ENCODE measurements at places on chromosomes 7 and 10.

DNA sequence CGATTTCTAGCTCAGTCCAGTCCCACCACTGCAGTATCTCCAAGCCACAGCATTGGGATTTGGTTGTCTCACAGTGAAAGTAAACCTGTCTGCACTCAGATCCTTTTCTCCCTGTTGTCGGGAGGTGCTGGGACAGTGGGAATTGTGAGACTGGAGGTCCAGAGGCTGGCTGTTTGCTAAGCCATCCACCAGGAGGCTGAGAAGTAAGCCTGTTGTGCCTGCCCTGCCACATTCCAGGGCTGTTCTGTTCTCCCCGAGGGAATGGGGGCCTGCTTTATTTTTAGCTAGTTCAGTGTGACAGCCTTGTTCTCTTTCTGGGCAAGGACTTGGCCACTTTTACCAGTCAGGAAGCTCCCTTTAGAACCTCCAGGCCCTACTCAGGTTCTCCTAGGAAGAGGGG, 54.9 kb downstream of the HK1 start:
- DNase-seq = peak; percentile 84

DNA sequence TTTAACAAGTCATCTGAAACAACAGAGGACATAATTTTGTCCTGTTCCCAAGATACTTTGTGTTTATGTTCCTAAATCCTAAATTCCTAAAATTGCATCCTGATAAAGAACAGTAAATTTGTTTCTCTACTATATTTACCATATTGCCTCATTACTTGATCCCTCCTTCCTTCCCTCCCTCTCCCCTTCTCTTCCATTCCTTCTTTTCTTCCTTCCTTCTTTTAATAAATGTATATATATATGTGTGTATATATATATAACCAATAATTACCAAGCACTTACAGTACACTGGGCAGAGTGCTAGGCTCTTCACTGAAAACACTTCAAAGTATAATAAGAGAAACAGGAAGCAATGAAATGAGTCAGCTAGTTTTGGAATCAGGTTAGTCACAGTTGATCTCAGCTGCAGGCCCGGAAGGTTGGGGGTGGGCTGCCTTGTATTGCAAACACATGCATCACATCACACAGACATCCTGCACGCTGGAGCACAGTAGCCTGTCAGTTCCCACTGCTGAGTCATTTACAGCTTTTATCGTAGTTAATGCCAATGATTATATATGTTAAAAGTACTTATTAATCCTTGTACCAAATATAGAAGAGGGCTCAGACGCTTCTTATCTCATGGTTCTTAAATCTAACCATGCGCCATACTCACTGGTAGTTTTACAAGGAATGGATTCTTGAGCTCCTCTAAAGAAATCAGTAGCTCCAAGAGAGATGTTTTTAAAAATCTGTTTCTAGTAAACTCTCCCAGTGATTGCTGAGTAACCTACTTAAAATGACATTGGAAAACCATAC, 551.7 kb downstream of the GRM8 start:
- DNase-seq = peak; percentile 74

DNA sequence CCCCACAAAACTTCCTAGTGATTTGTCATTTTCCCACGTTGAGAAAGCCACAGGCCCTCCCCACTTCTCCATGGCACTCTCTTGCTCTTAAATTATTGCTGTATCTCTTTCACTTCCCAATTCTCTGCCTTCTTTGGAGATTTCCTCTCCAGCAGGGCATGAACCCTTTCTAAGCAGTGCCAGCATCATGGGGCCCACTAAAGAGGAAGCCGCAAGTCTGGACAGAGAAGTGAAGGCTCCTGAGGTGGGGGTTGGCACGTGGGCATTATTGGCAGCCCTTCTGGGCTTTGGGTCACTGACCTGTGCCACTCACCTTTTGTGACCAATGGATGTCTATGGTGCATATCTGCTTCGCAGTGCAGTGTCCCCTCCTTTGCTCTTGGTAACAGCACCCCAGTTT, 97.7 kb upstream of the TCF7L2 start:
- peak; percentile 26 for DNase-seq

GRCh38 chr7:115962340-115962739, 68.2 kb downstream of the TFEC start:
- no peak for DNase-seq

- no peak for DNase-seq
Measured at GRCh38 chr7:71630516-71630915, 498.6 kb downstream of the GALNT17 start.

DNA sequence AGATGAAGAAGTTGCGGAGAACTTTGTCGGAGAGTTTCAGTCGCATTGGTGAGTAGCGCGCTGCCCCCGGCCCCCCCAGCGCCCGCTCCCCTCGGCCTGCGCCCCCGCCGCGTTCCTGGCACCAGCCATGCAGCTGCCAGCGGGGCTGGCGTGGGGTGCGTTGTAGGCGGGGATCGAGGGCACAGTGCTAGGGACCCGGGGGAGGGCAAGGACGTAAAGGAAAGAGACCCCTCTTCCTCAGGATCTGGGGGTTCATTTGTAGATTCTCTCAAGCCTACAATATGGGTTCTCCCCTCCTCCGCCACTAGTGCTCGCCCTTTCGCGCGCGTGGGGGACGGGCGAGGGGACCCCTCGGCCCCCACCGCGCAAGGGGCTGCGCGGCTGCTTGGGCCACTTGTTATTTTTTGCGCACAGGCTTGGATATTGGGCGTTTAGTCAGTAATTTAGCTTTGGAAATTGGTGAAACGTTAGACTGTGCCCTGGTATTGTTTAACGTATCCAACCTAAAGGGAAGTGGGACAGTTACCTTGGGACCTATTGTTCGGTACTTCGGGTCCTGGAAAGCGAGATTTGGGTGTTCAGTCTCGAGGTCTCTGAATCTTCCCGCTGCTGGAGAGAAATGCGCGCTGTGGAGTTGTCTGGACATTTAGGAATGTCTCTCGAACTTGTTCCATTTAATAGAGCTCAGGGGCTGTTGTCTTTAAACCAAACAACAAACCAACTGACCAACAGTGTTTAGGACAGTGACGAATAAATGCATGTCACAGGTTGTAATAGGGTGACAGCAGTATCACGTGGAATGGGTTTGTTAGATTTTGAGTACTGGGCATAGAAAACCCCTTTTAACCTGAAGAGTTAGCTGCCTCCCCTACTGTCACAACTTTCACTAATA, 796 bp downstream of the CDK14 start:
- DNase-seq = peak; percentile 66

- peak; percentile 51 for DNase-seq
Measured at GRCh38 chr10:77526868-77527617, 110.6 kb downstream of the KCNMA1 start.

GRCh38 chr7:101108961-101109360, 17.9 kb upstream of the SERPINE1 start:
- no peak for DNase-seq

GRCh38 chr7:107049971-107050532, 5.5 kb downstream of the PRKAR2B start:
- no peak for DNase-seq

DNA sequence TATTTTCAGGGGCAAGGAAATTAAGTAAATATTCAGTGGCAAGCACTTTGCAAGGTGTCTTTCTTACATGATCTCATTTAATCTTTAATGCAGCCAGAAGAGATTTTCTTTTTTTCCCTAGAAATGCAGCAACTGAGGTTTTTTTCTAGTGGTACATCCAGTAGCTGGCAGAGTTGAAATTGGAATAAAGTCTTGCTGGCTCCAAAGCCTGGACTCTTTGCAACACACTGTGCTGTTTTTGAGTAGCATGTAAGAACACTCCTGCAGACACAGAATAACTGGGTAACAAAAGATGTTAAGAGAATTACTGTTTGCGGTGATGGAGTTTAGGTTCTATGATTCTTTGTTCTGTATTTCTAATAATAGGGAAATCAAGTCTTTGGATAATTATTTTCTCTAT, 123.6 kb downstream of the PON1 start:
- no peak for DNase-seq

DNA sequence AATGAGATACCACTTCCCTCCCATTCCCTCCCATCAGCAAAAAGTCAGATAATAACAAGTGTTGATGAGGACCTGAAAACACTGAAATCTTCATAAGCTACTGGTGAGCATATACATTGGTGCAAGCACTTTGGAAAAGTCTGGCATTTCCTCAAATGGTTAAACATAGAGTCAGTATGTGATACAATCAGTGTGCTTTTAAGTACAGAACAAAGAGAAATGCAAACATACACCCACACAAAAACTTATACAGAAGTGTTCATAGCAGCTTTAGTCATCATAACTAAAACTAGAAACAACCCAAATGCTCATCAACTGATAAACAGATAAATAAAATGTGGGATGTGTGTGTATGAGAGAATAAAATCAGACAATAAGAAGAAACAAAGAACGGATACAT, 261.9 kb downstream of the ELMO1 start:
- DNase-seq = no peak

- peak; percentile 15 for DNase-seq
Measured at GRCh38 chr7:100679129-100679926, 5.8 kb downstream of the GNB2 start.

- DNase-seq = no peak
Measured at GRCh38 chr7:26627891-26628341, 236.5 kb downstream of the SKAP2 start.

- no peak for DNase-seq
Measured at GRCh38 chr10:31549896-31550295, 230.9 kb downstream of the ZEB1 start.

DNA sequence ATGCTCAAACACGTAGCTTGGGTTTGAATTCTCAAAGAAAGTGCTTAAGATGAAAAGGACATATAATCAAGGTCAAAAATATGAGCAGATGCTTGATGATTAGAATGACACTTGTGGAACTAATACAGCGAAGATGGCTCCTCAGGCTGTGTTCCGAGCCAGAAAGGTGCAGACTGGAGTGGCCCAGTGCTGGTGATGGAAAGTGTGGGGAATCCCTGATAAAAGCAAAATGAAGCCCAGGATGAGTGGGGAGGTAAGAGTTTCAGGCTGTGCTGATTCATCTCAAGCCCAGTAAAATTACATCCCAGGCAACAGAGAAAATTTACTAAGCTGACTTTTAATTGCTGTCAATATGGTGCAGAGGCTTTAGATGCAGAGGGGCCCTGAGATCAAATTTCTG, 77.8 kb upstream of the IKZF1 start:
- no peak for DNase-seq

- DNase-seq = no peak
Measured at GRCh38 chr10:98125940-98126631, 8.4 kb upstream of the R3HCC1L start.

DNA sequence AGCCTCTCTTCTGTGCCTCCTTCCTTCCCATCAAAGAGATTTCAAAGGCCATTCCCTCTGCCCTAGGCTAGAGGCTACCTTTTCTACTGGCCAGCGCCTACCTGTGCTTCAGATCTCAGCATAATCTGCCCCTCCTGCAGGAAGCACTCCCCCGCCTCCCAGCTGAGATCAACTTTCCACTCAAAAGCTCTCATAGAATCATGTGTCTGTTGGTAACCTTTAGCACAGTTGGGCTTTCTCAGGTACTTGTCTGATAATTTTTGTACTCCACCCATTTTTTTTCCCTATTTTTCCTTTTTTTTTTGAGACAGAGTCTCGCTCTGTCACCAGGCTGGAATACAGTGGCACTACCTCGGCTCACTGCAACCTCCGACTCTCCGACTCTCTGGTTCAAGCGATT, 231.0 kb upstream of the PRSS58 start:
- DNase-seq = no peak

DNA sequence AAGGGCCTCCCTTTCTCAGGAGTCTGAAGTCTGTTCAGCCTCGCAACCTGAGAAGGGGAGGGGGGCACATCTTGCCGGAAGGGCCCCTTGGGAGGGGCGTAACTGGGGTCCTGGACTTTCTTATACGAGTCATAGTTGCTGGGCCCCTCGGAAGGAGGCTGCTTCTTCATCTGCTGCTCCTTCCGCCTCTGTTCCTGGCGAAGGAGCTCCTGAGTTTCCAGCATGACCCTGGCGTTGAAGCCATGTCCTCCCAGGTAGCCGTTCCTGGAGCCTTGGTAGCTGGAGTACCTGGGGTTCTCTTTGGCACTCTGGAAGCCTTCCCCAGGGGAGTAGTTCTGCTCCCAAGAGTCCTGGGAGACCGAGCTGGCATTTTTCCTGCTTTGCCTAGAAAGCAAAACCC, 703.9 kb downstream of the PARD3 start:
- DNase-seq = no peak

GRCh38 chr10:70978181-70978580, 89.8 kb upstream of the PCBD1 start:
- no peak for DNase-seq

DNA sequence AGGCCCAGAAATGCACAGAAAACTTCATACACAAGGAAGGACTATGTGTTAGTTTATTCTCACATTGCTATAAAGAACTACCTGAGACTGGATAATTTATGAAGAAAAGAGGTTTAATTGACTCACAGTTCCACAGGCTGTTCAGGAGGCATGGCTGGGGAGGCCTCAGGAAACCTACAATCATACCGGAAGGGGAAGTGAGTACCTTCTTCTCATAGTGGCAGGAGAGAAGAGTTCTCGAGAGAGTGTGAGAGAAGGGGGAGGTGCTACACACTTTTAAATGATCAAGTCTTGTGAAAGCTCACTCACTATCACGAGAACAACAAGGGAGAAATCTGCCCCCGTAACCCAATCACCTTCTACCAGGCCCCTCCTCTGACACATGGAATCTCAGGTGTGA, 16.8 kb upstream of the RAMP3 start:
- DNase-seq = no peak

DNA sequence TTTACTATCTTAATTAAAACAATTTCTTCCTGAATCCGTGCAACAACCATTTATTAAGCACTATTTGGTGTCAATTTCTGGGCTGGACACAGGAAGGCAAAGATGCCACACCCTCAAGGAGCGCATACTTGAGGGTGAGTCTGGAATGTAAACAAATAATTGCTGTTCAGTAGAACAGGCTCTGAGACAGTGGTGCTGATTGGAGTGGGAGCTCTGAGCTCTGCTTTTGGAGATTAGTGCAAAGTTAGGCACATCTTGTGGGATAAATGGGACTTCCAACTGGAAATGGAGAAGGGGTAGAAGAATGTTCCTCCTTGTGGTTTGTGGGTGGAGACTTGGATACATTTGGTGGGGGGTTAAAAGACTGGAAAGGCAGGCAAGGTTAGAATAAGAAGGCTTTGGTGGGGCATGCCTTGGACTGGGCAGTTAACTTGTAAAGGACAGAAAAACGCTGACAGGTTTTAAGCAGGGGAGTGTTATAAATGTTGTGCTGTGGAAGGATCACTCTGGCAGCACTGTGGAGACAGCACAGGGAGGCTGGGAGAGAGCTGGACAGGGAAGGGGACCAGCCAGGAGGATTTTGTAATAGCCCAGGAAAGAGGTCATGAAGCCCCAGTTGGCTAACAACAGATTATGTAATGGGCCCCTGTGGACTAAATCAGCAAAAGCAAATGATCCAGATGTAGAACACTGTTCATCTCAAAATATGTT, 80.7 kb downstream of the ZNF365 start:
- DNase-seq = peak; percentile 29

DNA sequence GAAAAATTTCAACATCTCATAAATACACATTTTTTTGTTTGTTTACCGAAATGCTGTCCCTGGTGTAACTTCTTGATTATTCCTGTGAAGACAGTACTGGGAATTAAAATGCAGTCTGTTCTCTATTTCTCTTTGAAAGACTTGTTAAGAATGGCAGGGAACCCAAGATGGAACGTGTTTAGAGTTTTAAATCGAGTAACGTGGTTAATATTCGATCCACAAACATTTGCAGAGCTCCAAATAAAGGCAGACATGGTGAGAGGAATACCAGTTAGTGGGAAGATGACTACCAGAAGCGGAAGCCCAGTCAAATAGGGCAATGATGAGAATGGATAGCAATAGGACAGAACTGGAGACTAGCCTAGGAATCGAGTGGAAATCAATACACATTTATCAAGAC, 6.7 kb downstream of the PON3 start:
- DNase-seq = no peak

- DNase-seq = no peak
Measured at GRCh38 chr7:907158-907980, 31.0 kb downstream of the GET4 start.
